Activated naive CD4-positive, alpha-beta T cell treated with anti-CD3 and anti-CD28 coated beads, Interleukin-2, amount 10 ng/mL, durations not matched to agents 7 days and 5 days (primary cell): ENCODE measurements at places on chromosomes 7 and 10.

DNA sequence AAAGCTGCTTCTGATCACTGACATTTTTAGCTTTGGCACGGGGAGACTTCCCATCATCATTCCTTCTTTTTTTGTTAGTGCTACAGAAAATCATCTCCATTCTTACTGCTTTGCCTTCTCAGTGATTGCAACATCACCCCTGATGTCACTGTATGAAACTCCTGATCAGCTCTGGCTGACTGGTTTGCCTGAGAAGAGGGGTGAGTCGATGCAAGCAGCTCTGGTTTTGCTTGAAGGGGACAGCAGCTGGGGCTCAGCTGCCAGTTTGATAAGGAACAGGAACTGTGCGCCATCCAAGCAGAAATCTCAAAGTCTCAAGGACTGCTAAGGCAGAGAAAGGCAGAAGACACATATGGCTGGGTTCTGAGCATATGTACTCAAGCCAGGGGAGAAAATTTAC, 808.5 kb upstream of the CELF2 start:
- H3K27ac ChIP-seq, result no peak overlapping the region
- H3K27me3 ChIP-seq, result no peaks in the 10 kb centered on the region
- no peak overlapping the region for H3K4me3 ChIP-seq
- no peaks in the 10 kb centered on the region for H3K36me3 ChIP-seq

GRCh38 chr7:48943279-48943990, 19.1 kb downstream of the CDC14C start:
- no peaks in the 10 kb centered on the region for H3K27me3 ChIP-seq
- H3K36me3 ChIP-seq, result no peaks in the 10 kb centered on the region
- no peak overlapping the region for H3K27ac ChIP-seq
- H3K4me1 ChIP-seq, result no peaks in the 10 kb centered on the region

DNA sequence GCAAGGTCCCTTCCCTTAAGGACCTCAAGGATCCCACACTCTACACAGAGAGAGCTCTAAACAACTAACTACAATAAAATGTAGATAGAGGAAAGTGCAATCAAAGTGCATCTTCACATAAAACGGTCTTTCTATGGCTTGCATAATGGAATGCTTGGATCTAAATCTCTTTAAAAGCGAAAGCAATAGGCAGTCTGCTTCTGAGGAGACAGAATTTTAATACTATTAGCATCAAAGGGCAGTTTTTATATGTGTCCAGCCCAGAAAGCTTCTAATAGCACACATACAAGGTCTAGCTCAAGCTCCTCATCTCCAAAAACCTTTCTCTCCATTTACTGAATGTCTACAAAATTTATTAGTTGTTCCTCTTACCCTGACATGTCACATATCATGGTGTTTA, 101.5 kb upstream of the C1GALT1 start:
- no peaks in the 10 kb centered on the region for H3K27me3 ChIP-seq
- no peaks in the 10 kb centered on the region for H3K36me3 ChIP-seq
- no peak overlapping the region for H3K4me3 ChIP-seq
- no peak overlapping the region for H3K27ac ChIP-seq

DNA sequence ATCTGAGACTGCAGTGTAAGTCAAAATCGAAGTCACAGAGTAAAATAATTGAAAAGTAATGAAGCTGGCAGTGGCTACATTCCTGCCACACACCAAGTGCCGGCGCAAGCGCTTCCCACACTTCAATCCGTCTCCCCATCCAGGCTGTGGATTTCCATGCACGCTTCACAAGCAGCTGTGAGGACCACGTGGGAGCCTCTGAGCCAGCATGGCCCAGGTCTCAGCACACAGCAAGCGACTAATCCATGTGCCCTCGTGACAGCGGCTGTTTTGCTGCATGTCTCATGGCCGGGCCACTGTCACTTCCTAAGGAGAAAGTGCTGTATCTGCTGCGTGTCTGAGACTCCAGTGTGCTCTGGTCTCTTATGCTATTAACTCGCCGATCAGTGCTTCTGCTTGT, 566.9 kb downstream of the DNAJB6 start:
- no peaks in the 10 kb centered on the region for H3K4me1 ChIP-seq
- no peak overlapping the region for H3K4me3 ChIP-seq
- no peak overlapping the region for H3K27ac ChIP-seq
- no peak for DNase-seq

- peaks cover 7% of the 10 kb centered on the region for H3K4me1 ChIP-seq
- H3K36me3 ChIP-seq, result peaks cover 40% of the 10 kb centered on the region
Observed at GRCh38 chr10:35035606-35036005, 54.5 kb downstream of the CUL2 start.

DNA sequence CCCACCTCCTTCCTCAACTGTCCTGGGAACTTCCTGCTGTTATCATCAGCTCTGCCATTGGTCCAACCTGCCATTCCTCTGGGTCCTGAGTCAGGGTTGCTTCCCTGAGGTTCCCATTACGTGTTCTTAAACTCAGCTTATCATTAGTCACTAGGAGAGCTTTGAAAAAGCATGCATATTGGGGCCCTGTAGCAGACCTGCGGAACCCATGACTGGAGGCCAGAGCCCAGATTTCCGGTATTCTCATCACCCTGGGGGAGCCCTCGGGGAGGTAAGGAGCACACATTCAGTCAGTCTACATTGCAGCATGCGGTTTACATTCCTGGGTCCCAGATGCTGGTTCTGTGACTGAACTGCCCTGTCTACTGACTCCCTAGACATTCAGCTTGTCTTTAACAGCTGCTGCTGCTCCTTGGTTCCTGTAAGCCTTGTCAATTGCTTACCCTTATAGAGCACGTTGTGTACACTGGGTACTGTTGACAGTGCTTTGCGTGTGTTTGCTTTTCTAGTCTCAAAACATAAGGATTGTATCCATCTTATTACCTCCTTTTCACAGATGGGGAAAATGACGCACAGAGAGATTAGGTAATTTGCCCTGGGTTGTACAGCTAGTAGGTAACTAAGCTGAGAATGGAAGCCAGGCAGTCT, 12.8 kb downstream of the CDHR3 start:
- no peaks in the 10 kb centered on the region for H3K36me3 ChIP-seq
- no peak overlapping the region for H3K4me3 ChIP-seq
- no peak overlapping the region for H3K27ac ChIP-seq
- DNase-seq, result no peak
- H3K4me1 ChIP-seq, result no peaks in the 10 kb centered on the region

DNA sequence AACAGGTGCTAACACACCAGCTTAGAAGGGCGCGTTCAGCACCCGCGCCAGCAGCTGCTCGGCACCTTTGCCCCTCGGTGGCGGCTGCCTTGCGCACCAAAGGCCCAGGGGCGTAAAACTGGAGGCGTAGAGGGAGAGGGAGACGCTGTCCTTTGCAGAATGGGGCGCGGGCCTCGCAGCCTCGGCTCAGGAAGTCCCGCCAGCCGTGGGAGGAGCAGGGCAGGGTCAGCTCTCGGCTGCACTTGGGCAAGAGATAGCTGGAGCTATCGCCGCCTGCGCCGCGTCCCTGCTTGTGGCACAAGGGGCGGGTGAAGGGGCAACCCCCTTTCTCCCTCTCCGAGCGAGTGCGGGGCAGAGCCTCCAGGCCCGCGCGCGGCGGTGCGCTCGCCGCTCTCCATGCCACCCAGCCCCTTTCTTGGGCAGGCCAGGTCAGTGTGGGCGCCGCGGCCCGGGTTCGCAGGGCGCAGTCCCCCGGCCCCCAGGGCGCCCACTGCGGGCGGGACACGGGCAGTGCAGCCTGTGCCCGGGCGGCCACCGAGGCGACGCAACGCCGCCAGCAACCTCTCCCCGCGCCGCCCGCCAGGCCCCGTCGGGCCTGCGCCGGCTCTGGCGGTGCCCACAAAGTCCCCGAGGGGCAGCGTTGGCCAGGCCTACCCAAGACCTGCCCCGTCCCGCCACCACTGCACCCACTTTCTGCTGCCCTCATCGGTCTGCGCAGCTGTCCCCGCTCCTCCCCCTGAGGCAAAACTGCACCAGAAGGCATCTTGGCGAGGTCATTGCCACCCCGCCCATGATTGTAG, 4.1 kb downstream of the NEUROD6 start:
- no peaks in the 10 kb centered on the region for H3K36me3 ChIP-seq
- DNase-seq, result no peak
- H3K27ac ChIP-seq, result no peak overlapping the region
- no peaks in the 10 kb centered on the region for H3K4me1 ChIP-seq

- H3K4me3 ChIP-seq, result no peak overlapping the region
- no peak overlapping the region for H3K27ac ChIP-seq
- no peak for DNase-seq
- H3K27me3 ChIP-seq, result peaks cover 21% of the 10 kb centered on the region
Observed at GRCh38 chr10:132516771-132517725, 20.5 kb upstream of the INPP5A start.

GRCh38 chr10:127243490-127244272, 47.3 kb upstream of the INSYN2A start:
- no peak overlapping the region for H3K4me3 ChIP-seq
- DNase-seq, result peak; percentile 58
- no peaks in the 10 kb centered on the region for H3K4me1 ChIP-seq
- peaks cover 12% of the 10 kb centered on the region for H3K27me3 ChIP-seq
- no peaks in the 10 kb centered on the region for H3K36me3 ChIP-seq

GRCh38 chr10:6490614-6491013, 89.5 kb downstream of the PRKCQ start:
- no peak overlapping the region for H3K4me3 ChIP-seq
- peaks cover 42% of the 10 kb centered on the region for H3K4me1 ChIP-seq
- H3K27me3 ChIP-seq, result no peaks in the 10 kb centered on the region

GRCh38 chr7:15603124-15603523, 41.3 kb upstream of the AGMO start:
- no peak overlapping the region for H3K4me3 ChIP-seq
- no peaks in the 10 kb centered on the region for H3K36me3 ChIP-seq
- DNase-seq, result no peak
- no peak overlapping the region for H3K27ac ChIP-seq
- H3K4me1 ChIP-seq, result no peaks in the 10 kb centered on the region
- no peaks in the 10 kb centered on the region for H3K27me3 ChIP-seq

GRCh38 chr10:49664006-49664841, 15.2 kb upstream of the C10orf53 start:
- no peak for DNase-seq
- no peaks in the 10 kb centered on the region for H3K36me3 ChIP-seq
- no peak overlapping the region for H3K27ac ChIP-seq
- H3K4me1 ChIP-seq, result no peaks in the 10 kb centered on the region
- H3K4me3 ChIP-seq, result no peak overlapping the region

- DNase-seq, result no peak
- no peaks in the 10 kb centered on the region for H3K4me1 ChIP-seq
- H3K4me3 ChIP-seq, result no peak overlapping the region
- H3K36me3 ChIP-seq, result no peaks in the 10 kb centered on the region
Observed at GRCh38 chr7:103803631-103804030, 185.8 kb downstream of the RELN start.

DNA sequence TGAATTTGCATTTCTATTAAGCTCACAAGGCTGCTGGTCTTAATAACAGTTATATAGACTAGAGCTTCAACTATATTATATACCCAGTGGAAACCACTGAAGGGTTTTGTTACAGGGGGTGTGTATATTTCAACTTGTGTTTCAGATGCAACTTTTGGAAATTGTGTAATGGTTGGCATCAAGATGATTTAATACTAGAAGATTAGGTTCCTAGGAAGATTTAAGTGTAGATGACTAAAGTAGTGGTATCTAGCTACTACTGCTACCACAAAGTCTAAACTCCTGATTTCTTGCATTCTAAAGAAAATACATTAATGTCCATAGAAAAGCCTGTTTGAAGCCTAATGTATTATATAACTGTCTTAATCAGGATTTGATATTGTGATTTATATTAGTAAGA, 30.2 kb downstream of the AHR start:
- no peak overlapping the region for H3K4me3 ChIP-seq
- DNase-seq, result no peak
- H3K27me3 ChIP-seq, result no peaks in the 10 kb centered on the region
- H3K36me3 ChIP-seq, result peaks cover 49% of the 10 kb centered on the region

GRCh38 chr10:79063071-79063491, 5.7 kb upstream of the ZMIZ1 start:
- no peak overlapping the region for H3K4me3 ChIP-seq
- H3K27ac ChIP-seq, result no peak overlapping the region
- DNase-seq, result no peak
- H3K27me3 ChIP-seq, result peaks cover 45% of the 10 kb centered on the region
- H3K4me1 ChIP-seq, result peaks cover 53% of the 10 kb centered on the region
- no peaks in the 10 kb centered on the region for H3K36me3 ChIP-seq

DNA sequence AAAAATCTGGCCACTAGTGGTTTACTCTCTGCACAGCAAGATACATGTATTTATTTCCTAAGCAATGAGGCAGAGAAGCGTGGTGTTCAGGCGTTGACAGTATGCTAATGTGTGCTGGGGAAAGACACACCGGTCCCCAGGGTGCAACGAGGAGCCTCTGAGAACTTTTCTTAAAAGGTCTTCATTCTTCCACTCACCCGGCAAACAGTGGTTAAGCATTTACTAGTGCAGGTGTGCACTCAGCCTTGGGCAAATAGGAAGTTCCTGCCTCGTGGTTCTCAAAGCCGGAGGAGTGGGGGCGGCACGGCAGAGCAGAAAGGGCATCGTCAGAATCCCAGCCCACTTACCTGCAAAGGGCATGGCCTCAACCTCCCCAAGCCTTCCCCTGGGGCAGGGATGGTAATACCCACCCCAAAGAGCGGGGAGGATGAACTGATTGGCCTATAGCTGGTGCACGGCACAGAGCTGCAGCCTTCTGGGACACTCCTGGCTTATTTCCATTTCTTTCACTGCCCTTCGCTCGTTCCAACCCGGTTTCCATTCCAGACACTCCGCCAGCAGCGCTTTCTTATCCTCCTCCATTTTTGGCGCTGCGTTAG, 184.3 kb upstream of the CTBP2 start:
- H3K4me1 ChIP-seq, result no peaks in the 10 kb centered on the region
- H3K4me3 ChIP-seq, result no peak overlapping the region
- H3K36me3 ChIP-seq, result no peaks in the 10 kb centered on the region
- no peak for DNase-seq

- no peaks in the 10 kb centered on the region for H3K36me3 ChIP-seq
- no peaks in the 10 kb centered on the region for H3K4me1 ChIP-seq
- no peak for DNase-seq
- H3K4me3 ChIP-seq, result no peak overlapping the region
- no peak overlapping the region for H3K27ac ChIP-seq
- no peaks in the 10 kb centered on the region for H3K27me3 ChIP-seq
Observed at GRCh38 chr7:118352867-118353453, 128.5 kb downstream of the ANKRD7 start.

- H3K36me3 ChIP-seq, result no peaks in the 10 kb centered on the region
- no peak overlapping the region for H3K4me3 ChIP-seq
- DNase-seq, result no peak
- H3K27ac ChIP-seq, result no peak overlapping the region
Observed at GRCh38 chr7:38629651-38630510, 1.3 kb downstream of the AMPH start.
